Right kidney (tissue), 9 donors: ENCODE measurements at places on chromosomes 1 and 21.
A peak's percentile ranks its signal among the peaks of the same experiment; 100 is the strongest.

DNA sequence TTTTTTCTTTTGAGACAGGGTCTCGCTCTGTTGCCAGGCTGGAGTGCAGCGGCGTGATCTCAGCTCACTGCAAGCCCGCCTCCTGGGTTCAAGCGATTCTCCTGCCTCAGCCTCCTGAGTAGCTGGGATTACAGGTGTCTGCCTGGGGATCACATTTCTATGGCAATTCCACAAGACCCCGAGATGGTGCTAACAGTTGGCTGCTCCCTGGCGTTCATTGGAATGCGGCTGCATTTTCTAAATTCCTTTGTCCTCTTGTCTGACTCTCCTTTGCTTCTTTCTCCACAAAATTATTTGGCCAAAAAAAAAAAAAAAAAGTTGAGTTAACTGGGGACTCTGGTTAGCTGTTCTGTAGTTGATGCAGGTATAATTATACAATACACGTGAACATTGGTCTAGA is 176.4 kb downstream of the ETS2 start:
- no peak for DNase-seq

- no peak for DNase-seq
Observed at GRCh38 chr1:244381878-244382565, 69.7 kb downstream of the ADSS2 start.

GRCh38 chr21:33578214-33578613 is 10.3 kb downstream of the DONSON start:
- no peak for DNase-seq

GRCh38 chr1:41364442-41365319 is 3.4 kb downstream of the FOXO6 start:
- no peak for DNase-seq

GRCh38 chr21:28561772-28562171 is 430.9 kb downstream of the LTN1 start:
- DNase-seq, result no peak

DNA sequence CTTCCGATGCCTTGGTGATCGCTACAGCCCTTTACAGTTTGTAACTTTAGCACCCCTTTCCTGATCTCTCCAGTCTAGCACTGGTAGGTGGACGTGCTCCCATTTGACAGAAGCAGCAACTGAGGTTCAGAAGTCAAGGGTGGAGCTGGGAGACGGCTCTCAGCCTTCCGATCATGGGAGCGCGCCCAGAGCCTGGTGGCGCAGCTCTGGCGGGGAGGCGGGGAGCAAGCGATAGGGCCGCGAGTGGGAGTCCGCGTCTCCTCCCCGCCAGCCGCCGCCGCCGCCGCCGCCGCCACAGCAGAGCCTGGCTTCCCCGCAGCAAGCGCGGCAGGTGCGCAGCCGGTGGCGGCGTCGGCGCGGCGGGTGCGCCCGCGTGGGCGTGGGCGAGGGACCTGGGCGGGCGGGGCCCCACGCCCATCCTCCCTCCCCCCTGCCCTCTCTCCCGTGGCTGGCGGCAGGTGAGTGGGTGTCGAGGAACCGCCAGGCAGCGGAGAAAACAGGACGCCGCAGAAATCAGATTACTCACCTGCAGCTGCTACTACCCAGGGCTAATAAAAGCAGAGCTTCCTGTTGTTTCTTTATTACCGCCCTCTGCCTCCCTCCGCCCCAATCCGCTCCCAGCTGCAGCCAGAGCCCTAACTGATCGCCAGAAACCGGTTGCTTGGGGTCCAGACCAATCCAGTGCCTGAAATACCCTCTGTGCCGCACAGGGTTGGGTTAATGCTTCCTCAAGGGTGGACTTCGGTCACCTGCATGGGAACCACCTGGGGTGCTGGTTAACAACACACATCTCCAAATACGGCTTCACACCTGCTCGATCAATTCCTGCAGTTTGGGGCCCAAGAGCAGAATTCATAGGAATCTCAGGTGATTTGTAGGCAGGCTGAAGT is 60.2 kb upstream of the ID3 start:
- DNase-seq, result peak; percentile 58

- no peak for DNase-seq
Observed at GRCh38 chr1:225825078-225825477, 15.2 kb downstream of the EPHX1 start.

DNA sequence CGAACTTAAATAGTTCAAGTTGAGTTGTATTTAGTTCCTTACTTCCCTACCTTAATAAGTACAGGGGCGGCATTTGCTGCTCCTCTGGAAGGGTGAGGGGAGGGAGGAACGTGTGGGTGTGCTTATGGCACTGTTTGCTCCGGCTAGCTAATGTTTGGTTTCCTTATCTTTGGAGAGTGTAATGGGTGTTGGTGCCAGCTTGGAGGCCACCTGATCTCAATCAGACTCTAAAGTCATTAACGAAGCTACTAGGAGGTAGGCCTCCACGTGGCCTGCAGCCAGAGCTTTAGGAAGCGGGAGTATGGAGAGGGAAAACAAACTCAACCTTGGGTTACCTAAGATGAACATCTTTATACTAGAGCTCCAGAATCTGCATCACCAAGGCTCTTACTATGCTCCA is 43.0 kb upstream of the RAP1A start:
- no peak for DNase-seq

DNA sequence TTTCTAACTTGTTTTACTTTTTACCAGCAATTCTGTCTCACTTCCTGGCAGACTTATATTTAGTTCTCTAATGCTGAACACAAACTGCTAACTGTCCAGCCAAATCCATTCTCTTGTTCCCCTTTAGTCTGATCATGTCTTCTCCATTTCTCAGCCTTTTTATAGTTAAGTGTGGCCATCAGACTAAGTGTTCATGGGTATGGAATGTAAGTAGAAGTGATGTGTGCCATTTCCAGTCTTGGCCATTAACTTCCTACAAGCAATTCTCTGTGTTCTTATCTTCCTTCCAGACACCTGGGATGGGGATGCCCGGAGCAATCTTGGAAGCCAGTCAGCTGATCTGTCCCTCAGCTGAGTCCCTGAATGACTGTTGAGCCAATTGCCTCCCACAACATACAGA is 165.8 kb downstream of the ST6GALNAC3 start:
- DNase-seq, result no peak

GRCh38 chr1:245401881-245402587 is 247.2 kb downstream of the KIF26B start:
- no peak for DNase-seq

DNA sequence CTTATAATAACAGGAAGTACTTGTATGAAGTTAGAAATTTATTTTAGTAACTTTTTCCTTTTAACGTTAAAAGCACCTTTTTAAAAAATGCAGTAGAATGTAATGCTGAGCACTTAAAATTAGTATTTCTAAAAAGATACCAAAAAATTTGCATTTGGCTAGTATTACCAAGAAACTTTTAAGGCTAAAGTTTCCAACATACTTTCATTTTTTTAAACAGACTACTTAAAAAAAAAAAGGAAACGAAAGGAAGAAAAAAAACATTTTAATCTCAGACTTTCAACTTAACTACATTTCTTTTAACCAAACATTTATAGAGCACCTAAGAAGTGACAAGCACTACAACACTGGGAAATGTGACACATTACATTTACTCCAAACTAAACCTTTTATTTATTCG is 2.8 kb downstream of the ARID4B start:
- no peak for DNase-seq

DNA sequence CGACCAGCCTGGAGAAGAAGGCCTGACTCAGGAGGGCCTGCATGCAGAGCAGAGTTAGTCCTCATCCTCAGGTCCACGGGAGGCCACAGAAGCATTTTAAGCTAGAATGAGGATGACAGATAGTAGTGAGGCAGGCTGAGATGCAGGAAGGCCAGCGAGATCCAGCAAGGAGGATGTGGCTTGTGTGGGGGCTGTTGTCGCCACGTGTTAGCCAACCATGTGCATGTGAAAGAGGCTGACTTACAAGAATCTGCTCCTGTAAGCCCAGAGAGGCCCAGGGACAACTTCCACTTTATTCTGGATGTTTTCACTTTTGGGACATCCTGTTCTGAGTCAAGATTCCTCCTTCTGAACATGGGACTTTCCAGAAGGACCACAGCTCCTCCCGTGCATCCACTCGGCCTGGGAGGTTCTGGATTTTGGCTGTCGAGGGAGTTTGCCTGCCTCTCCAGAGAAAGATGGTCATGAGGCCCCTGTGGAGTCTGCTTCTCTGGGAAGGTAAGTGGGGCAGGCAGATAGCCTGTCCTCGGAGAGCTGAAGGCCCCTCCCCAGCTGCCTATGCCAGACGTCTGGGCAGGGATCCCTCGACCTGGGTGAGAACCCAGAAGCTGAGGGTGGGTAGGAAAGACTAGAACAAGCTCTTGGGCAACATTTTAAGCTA is at the start of gene SLAMF8:
Gene SLAMF8 (plus strand): TSS at position 433 of the 661 bp plus-strand sequence. CDS start 26 bp downstream, at position 459.
- DNase-seq, result no peak

DNA sequence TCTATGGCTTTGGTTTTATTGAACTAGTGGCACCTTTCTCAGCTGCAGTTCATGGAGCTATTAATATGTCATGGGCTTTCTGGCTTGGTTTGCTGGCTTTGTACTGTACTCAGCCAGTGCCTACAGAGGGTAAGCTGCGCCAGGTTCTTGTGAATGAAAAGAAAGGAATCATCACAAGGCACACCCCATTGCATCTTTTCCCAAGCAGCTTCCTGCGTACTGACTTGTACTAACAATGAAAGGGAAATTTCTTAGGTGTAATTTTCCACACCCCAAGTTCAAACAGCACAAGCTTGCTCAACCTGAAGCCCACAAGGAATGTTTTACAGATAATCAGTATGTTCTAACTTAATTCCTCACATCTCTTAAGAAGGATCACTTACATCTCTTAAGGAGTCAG is 78.0 kb upstream of the TNFSF18 start:
- DNase-seq, result no peak

GRCh38 chr1:63703701-63704107 is 70.1 kb upstream of the ROR1 start:
- DNase-seq, result no peak

DNA sequence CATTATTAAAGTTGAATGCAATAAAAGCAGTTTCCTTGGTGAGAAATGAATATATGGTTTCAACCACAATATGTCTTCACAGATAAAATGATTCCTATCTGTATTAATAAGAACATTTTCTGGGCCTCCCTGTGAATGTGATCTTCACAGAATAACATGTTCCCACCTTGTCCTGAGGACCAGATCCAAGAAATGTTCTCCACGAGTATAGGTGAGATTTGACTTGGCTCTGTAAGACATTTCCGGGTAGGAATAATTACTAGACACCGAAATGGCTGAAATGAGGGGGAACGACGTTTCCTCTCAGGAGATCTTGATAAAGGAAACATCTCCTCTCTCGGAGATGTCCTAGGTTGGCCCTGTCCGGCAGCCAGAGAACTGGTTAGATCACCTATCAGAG is 61.4 kb downstream of the CLIC6 start:
- no peak for DNase-seq

GRCh38 chr1:201383647-201384405 is 6.3 kb upstream of the TNNT2 start:
- DNase-seq, result no peak

GRCh38 chr21:19987671-19988070 is 1010.5 kb upstream of the NCAM2 start:
- no peak for DNase-seq

DNA sequence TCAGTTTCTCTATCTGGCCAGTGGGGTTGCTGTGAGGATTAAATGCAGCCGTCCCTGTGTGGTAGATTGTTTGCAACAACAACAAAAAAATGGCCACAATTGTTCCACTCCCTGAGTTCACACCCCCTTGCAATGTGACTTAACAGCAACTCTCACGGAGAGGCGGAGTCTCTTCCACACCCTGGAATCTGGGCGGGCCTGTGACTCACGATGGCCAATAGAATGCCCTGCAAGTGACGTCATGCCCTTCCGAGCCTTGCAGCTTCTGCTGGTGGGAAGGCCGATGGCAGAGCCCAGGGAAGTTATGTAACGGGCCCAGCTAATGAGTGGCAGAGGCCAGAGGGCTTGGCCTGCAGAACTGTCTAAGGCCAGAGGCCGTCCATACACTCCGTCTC is 87.9 kb downstream of the RIPK4 start:
- no peak for DNase-seq

GRCh38 chr1:206419250-206419649 is 51.0 kb upstream of the IKBKE start:
- DNase-seq, result no peak

DNA sequence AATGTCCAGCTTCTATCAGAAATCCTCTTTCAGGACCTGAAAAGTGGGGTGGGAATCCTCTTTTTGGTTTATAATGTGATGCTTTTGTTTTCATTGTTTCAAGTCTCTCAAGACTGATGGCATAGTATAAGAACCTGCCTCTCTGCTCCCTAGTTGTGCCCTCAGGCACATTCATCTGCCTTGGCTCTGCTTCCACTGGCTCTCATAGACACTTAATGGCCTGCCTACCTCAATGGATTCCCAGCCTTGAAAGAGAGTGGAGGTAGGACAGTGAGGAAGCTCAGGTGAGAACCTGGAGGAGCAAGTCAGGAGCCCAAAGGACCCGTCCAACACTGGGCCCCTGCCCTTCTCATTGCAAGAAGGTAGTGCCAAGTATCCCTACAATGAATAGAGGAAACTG is 4.8 kb downstream of the TTLL7 start:
- DNase-seq, result no peak

- peak; percentile 41 for DNase-seq
Observed at GRCh38 chr1:224205438-224205840, 22.4 kb downstream of the DEGS1 start.

- DNase-seq, result no peak
Observed at GRCh38 chr1:153888533-153888932, 34.2 kb downstream of the GATAD2B start.

DNA sequence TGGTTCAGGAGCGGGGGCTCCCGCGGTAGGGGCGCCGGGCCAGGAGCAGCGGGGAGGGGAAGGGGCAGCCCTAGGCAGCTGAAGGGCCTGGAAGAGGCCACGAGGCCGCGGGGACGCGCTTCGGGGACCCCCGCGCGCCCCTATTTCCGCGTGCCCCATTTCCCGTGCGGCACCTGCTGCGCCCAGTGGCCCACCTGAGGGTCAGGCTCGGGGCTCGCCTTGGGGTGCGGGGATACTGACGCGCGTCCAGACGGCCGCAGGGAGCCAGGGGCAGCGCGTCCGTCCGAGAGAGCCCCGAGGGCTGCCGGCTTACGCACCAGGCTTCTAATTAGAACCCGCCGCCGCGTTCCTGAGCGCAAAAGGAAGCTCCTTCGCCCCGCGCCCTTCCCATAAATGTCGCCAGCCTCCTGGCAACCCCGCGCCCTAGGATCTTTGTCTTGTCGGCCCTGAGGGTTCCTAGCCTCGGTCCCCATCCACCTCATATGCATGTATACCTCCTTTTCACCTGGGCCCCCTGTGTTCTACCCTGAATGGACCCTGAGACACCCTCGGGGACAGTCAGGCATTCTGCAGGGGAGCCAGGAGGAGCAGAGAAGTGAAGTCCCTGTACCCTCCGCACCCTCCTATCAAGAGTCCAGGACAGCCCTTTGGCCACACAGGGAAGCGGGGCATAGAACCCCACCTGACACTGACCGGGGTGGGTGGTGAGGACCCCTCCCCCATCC is 1.8 kb downstream of the WNT3A start:
- DNase-seq, result no peak

GRCh38 chr1:14404862-14405301 is 193.6 kb upstream of the KAZN start:
- DNase-seq, result no peak
